ENCODE measurements at places on chromosomes 5 and 9. TPM values are rescaled to one million over a fixed set of nuclear protein-coding genes. Genes with fewer than 3 reads are reported as not detected.

PRDM9 gene
- not detected for total RNA-seq

DNA sequence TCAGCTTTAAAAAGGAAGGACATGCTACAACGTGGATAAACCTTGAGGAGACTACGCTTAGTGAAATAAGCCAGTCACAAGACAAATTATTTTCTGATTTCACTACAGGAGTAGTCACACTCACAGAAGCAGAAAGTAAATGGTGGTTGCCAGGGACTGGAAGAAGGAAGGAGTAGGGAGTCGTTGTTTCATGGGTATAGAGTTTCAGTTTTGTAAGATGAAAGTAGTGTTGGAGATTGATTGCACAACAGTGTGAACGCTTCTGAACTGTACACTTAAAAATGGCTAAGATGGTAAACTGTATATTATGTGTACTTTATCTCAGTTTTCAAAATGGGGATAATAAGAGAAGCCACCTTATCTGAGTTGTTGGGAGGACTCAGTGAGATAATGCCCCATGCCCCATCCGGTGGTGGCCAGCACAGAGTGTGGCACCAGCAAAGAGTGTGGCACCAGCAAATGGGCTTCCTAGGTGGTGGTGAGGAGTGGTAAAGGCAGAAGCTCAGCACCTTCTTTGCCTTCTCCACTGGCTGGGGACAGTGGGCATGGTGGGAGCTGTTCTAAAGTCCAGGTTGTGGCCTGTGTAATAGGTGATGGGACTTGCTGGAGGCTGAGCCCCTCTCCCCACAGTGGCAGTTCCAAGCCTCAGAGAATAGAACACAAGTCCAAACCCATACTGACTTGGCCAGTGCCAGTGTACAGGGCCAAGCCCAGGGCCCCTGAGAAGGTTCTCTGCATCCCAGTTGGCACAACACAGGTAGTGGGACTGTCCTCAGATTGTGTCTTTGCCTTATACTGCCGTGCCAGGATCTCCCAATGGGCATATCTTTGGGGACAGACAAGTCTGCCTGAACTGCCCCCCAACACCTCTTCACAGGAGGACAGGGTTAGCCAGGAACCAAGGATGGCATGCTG is 4.4 kb downstream of the SLC22A4 start:
- DNase-seq = no peak

DNA sequence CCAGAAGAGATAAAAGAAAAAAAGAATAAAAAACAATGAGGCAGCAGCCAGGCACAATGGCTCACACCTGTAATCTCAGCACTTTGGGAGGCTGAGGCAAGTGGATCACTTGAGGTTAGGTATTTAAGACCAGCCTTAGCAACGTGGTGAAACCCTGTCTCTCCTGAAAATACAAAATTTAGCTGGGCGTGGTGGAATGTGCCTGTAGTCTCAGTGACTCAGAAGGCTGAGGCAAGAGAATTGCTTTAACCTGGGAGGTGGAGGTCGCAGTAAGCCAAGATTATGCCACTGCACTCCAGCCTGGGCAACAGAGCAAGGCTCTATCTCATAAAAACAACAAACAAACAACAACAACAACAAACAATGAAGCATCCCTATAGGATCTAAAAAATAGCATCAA is 121.5 kb downstream of the HMHB1 start:
- DNase-seq = no peak

DNA sequence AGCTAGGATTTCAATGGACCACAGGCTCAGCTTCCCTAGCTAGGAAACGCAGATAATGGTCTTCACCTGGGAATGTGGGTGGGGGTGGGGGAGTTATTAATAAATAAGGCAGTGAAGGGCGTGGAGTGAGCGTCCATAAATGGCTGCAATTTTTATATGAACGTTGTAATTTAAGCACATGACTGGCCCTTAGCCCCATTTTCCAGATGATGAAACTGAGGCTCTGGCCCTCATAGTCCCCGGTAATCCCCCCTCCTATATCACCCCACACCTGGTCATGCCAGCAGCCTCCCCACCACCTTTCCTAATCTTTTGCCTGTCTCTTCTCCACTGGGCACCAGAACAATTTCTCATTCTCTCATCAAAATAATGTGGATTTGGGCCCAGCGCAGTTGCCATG is 61.9 kb upstream of the LMX1B start:
- no peak for DNase-seq
